Activated naive CD8-positive, alpha-beta T cell treated with anti-CD3 and anti-CD28 coated beads, Interleukin-2, amount 10 ng/mL, durations not matched to agents 7 days and 5 days (primary cell): ENCODE measurements at places on chromosomes 16 and 17. TPM values are rescaled to one million over a fixed set of nuclear protein-coding genes. Genes with fewer than 3 reads are reported as not detected.
A peak's percentile ranks its signal among the peaks of the same experiment; 100 is the strongest.

DNA sequence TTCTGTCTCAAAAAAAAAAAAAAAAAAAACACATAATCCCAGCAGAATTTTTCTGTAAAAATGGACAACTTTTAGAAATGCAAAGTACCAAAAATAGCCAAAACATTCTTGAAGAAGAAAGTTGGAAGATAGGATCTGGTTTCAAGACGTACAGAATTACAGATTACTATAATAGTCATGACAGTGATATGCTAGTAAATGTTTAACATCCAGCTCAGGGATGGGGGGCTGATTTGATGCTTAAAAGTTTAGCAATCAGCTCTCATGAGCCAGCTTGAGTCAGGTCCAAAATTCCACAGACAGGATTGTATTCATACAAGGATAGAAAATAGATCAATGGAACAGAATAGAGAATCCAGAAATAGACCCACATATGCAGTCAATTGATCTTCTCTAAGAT lies 100.5 kb downstream of the CYB561 start:
- H3K27ac ChIP-seq = no peak overlapping the region
- H3K36me3 ChIP-seq = no peaks in the 10 kb centered on the region
- H3K4me3 ChIP-seq = no peak overlapping the region
- H3K4me1 ChIP-seq = no peaks in the 10 kb centered on the region
- no peak for DNase-seq

GRCh38 chr17:65190467-65191097 lies 53.4 kb downstream of the RGS9 start:
- DNase-seq = no peak
- H3K27me3 ChIP-seq = peaks cover 7% of the 10 kb centered on the region
- H3K4me3 ChIP-seq = no peak overlapping the region
- no peaks in the 10 kb centered on the region for H3K36me3 ChIP-seq
- H3K4me1 ChIP-seq = peaks cover 7% of the 10 kb centered on the region

GRCh38 chr17:44190481-44190880 lies 3.7 kb downstream of the TMUB2 start:
- DNase-seq = no peak
- H3K36me3 ChIP-seq = peaks cover 11% of the 10 kb centered on the region
- H3K27me3 ChIP-seq = no peaks in the 10 kb centered on the region
- peak overlapping the region; percentile 56 for H3K27ac ChIP-seq
- H3K4me1 ChIP-seq = peaks cover 15% of the 10 kb centered on the region
- peak overlapping the region; percentile 16 for H3K4me3 ChIP-seq

Gene AGRP
- total RNA-seq = not detected

Gene DHRS7C
- not detected for total RNA-seq

GRCh38 chr16:88967830-88968588 lies 9.0 kb downstream of the CBFA2T3 start:
- no peaks in the 10 kb centered on the region for H3K36me3 ChIP-seq
- no peak overlapping the region for H3K27ac ChIP-seq
- peak overlapping the region; percentile 40 for H3K4me3 ChIP-seq

- H3K27me3 ChIP-seq = no peaks in the 10 kb centered on the region
- H3K4me1 ChIP-seq = peaks cover 2% of the 10 kb centered on the region
- H3K36me3 ChIP-seq = no peaks in the 10 kb centered on the region
- no peak overlapping the region for H3K4me3 ChIP-seq
- no peak overlapping the region for H3K27ac ChIP-seq
These were observed 103.6 kb upstream of the C16orf82 start for GRCh38 chr16:26963109-26963508.

GRCh38 chr17:29461483-29462206 lies 71.5 kb downstream of the TAOK1 start:
- peaks cover 11% of the 10 kb centered on the region for H3K4me1 ChIP-seq
- no peak overlapping the region for H3K4me3 ChIP-seq
- H3K36me3 ChIP-seq = peaks cover 16% of the 10 kb centered on the region
- no peak overlapping the region for H3K27ac ChIP-seq
- DNase-seq = no peak

GRCh38 chr17:7241090-7241733 lies 1.0 kb downstream of the GABARAP start:
- H3K4me3 ChIP-seq = peak overlapping the region; percentile 96
- H3K4me1 ChIP-seq = peaks cover 37% of the 10 kb centered on the region
- peak overlapping the region; percentile 98 for H3K27ac ChIP-seq
- no peak for DNase-seq
